Sigmoid colon (tissue), 7 donors: ENCODE measurements at places on chromosomes 4 and X. TPM values are rescaled to one million over a fixed set of nuclear protein-coding genes. Genes with fewer than 3 reads are reported as not detected.

The IL2RG gene
- 8.1 TPM for total RNA-seq

The F11 gene
- total RNA-seq: not detected

The TLL1 gene
- 4.9 TPM for total RNA-seq

GRCh38 chr4:163548481-163549243 is 54.2 kb downstream of the TMA16 start:
- DNase-seq: no peak
- H3K4me3 ChIP-seq: no peak overlapping the region
- H3K27ac ChIP-seq: no peak overlapping the region
- H3K4me1 ChIP-seq: peaks cover 8% of the 10 kb centered on the region
- H3K36me3 ChIP-seq: no peaks in the 10 kb centered on the region

DNA sequence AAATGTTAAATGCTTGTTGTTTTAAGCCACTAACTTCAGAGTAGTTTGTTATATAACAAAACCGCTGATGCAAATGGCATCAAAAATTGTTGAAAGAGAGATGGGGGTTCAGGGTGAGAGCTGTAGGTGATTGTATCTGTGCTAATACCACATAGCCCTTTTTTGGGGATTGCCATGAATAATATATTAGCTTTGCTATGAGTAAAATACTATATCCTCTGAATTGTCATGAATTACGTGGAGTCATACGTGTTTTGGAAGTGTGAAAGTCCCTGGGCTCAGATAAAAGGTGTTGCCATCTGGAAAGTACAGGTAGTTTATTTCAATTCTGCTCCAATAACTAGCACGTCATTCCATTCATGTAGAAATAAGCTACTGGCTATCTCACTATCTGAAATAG is 30.6 kb downstream of the DYNLT3 start:
- no peaks in the 10 kb centered on the region for H3K27me3 ChIP-seq
- no peaks in the 10 kb centered on the region for H3K36me3 ChIP-seq
- no peaks in the 10 kb centered on the region for H3K4me1 ChIP-seq
- no peak overlapping the region for H3K4me3 ChIP-seq
- H3K27ac ChIP-seq: no peak overlapping the region
- DNase-seq: no peak

DNA sequence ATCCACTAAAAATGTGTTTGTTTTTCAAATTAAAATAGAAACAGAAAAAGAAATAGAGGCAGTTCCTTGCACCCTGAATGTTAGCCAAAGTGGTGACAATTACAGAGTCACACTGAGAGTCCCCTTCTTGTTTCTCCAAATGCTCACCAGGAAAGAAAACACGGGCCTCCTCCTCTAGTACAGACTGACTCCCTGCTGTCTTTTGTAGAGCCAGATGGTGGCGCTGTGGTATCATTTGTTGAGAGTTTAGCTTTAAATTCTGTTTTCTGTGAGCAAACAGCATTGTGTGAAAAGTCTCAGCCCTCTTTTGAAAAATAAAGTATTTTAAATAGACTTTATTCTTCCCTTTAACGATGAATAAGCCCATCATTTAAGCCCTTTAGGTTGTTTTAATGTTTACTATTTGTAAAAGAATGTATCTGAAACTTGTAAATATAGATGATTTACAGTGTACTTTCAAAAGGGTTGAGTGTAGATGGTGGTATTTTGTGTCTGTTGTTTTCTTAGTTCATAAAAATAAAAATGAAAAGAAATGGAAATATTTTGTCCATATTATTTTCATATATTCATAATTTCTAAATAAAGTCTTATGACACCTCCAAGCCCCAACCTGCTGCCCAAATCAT is 36.9 kb upstream of the ATOH1 start:
- H3K36me3 ChIP-seq: no peaks in the 10 kb centered on the region
- no peaks in the 10 kb centered on the region for H3K4me1 ChIP-seq
- no peaks in the 10 kb centered on the region for H3K27me3 ChIP-seq
- no peak for DNase-seq
- H3K27ac ChIP-seq: no peak overlapping the region

DNA sequence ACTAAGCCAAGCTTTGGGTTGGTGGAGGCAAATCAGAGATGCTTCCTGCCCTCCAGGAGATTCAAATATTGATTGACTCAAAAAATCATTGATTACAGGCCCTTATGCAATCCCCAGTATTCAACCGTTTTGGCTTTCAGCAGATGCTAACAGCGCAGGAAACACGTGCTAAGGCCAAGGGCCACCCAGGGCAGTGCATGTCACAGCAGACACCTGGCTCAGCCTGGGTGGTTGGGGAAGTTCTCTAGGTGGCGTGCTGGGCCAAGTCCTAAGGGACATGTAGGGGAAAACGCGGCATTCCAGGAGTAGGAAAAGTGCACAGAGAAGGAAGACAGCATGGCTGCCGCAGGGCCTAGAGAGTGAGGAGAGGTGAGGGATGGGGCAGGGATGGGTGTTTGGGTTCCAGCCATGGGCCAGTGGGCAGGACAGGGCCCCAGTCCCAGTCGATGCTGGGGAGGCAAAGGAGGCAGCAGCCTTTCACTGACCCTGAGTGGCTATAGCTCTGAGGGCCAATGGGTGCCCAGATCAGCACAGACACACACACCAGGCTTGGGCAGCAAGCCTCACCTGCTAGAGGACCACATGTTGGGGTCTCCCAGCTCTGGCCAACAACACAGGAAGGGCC is 239.1 kb downstream of the EVC2 start:
- DNase-seq: no peak
- no peaks in the 10 kb centered on the region for H3K27me3 ChIP-seq
- H3K36me3 ChIP-seq: no peaks in the 10 kb centered on the region
- no peaks in the 10 kb centered on the region for H3K4me1 ChIP-seq
- H3K27ac ChIP-seq: no peak overlapping the region

GRCh38 chrX:68690936-68691501 is 43.6 kb downstream of the STARD8 start:
- H3K4me3 ChIP-seq: no peak overlapping the region
- H3K27ac ChIP-seq: no peak overlapping the region
- no peaks in the 10 kb centered on the region for H3K36me3 ChIP-seq
- peaks cover 8% of the 10 kb centered on the region for H3K27me3 ChIP-seq
- no peaks in the 10 kb centered on the region for H3K4me1 ChIP-seq

- no peaks in the 10 kb centered on the region for H3K4me1 ChIP-seq
- no peak for DNase-seq
- no peaks in the 10 kb centered on the region for H3K36me3 ChIP-seq
- H3K4me3 ChIP-seq: no peak overlapping the region
- H3K27me3 ChIP-seq: no peaks in the 10 kb centered on the region
Measured at GRCh38 chr4:175953960-175954521, 111.6 kb upstream of the WDR17 start.

- DNase-seq: no peak
- H3K27me3 ChIP-seq: peaks cover 3% of the 10 kb centered on the region
- H3K4me1 ChIP-seq: no peaks in the 10 kb centered on the region
- H3K4me3 ChIP-seq: peak overlapping the region; percentile 45
Measured at GRCh38 chrX:102154900-102155805, 624 bp downstream of the BEX5 start.
